ENCODE measurements at places on chromosomes 4 and X.

GRCh38 chr4:106323119-106323518 is 6.8 kb downstream of the AIMP1 start:
- no peak for DNase-seq

DNA sequence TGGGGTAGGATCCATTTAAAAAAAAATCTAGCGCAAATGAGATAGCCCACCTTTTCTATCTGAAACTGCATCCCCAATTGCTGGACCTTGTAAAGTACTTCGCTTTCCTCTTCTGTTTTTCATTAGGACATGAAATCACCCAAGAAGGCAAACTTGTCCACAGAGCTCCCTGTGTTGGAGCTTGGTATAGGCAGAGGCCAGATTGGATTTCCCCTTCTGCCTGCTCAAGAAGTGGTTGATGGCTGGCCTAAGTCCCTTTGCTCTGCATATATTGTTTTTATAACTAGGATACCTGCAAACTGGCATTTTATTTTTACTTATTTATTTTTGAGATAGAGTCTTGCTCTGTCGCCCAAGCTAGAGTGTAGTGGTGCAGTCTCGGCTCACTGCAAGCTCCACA is 28.4 kb downstream of the RNF4 start:
- no peak for DNase-seq

DNA sequence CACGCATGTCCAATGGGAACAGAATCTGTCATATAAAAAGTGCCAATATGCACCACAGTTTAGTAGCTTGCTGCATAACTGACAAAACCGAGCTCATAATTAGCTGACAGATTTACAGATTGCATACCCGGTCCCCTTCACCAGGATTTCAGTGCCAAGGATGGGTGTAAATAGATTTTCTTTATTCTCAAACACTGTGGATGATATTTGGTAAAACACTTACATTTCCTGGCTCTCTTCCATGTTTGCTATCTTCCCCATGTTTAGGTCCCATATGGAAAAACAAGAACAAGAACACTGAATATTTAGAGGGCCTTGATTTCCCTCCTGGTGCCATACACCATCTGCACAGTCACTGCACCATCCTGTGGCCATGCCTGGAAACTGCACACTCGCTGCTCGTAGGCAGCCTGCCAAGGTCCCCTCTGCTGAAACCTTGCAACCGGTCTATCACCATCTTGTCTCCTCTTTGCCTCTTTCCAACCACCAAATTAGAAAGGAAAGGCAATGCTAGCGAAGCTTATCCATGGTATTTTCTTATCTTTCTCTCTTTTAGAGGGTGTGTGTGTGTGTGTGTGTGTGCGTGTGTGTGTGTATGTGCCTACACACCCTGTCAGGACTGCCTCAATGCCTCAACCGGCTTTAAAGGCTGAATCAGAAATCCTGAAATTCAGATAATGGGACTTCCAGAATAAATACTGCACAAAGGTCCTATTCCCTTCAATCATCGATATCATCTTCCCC is 124.2 kb upstream of the MBNL3 start:
- DNase-seq, result peak; percentile 34

GRCh38 chr4:164440199-164440598 is 313.7 kb upstream of the SMIM31 start:
- peak; percentile 69 for DNase-seq

- no peak for DNase-seq
Observed at GRCh38 chrX:155900765-155901164, 19.6 kb downstream of the VAMP7 start.

- DNase-seq, result peak; percentile 91
Observed at GRCh38 chr4:21769404-21770147, 179.0 kb downstream of the KCNIP4 start.

- no peak for DNase-seq
Observed at GRCh38 chr4:2806390-2807355, 13.8 kb downstream of the SH3BP2 start.

DNA sequence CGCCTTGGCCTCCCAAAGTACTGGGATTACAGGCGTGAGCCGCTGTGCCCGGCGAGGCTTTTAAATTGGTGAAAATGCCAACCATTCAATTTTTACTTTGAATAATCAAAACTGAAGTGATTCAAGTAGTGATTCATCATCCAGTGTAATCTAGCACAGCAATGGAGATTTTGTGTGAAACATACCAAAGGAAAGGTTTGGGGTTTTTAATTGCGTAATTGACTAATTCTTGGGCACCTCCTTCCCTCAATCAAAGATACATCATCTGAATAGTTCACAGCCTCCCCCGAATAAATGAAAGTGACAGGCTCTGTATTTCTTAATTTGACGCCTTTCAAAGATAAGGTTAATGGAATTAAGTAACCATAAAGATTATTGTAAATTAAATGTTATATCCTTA is 69.0 kb downstream of the DMD start:
- peak; percentile 10 for DNase-seq

DNA sequence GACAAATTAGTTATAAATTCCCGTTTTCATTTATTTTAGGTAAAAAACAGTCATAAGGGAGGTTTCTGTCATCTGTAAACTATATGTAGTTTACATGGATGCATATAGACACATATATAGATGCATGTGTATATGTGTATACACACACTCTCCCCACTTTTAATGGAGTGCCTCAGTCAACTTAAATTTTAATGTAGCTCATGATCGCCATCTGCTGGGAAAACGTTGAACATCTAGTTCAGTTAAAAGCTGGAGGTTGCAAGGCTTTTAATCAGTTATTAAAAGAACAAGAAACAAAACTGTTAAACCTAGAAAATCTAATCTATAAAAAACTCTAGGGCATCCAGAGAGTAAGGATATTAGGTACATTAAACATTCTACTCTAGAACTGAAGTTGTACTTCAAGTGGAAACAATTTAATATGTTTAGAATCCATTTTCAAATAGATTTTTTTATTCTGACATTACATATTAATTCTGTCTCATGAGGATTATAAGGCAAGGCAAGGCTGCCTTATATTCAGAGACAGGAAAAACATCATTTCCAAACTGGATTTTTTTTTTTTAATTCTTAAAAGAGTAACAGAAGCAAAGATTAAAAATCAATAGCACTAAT is 122.6 kb downstream of the SHISA3 start:
- peak; percentile 31 for DNase-seq

- DNase-seq, result no peak
Observed at GRCh38 chrX:20352504-20352903, 85.8 kb upstream of the RPS6KA3 start.

DNA sequence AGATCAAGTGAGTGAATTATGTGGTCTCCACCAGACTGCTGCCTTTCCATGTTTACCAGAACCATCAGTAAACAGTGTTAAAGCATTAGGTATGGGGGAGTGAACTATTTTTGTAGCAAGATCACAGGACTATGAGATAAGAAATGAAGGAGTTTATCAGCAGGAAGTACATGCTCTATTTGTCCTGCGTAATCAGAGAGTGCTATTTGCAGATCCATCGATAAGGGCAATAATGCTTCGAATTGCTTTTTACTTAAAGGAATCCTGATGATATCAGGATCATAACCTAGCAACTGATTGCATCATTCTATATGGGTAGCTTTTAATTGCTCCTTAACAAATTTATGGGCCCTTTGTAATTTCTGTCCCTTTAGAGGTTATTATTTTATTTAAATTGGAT is 57.1 kb downstream of the RBM46 start:
- no peak for DNase-seq

DNA sequence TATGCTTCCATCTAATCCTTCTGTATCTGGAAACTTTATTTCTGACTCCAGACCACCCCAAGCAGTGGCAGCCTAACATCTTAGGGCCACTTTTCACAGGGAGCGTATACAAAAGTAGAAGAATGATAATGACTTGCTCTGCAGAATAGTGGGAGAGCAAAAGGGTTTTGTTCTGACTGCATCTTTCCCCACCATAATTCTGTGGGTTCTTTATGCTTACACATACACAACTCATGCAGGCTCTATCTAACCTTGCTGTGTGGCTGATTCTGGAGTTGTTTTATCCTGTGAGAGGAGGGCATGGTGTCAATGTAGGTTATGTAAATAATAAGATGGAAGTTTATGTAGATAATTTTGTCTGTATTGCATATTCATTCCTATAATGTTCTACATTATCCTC is 42.4 kb upstream of the NDNF start:
- no peak for DNase-seq

- no peak for DNase-seq
Observed at GRCh38 chr4:105057370-105058105, 89.1 kb upstream of the TET2 start.

DNA sequence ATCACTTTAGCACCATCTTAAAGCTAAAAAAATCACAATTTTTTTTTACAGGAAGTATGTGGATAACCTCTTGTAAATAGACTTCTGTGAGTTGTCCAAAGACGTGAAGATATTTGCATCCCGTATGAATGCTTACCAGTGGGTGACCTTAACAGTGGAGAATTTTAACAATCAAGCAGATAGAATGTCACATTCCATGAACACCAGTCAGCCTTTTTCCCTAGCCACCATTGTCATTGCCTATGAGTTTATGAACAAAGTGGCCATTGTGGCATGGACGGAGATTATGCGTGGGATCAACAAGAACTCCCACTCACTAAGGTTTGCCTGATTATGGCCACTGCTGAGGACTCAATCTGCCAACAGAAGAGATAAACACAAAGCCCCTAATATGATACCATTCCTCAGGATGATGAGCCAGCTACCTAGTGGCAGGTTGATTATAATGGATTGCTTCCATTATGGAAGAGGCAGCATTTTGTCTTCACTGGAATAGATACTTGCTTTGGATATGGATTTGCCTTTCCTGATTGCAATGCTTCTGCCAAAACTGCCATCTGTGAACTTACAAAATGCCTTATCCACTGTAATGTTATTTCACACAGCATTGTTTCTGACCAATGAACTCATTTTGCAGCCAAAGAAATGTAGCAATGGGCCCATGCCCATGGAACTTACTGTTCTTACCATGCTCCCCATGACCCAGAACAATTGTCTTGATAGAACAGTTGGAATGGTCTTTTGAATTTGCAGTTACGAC is 830.9 kb upstream of the NDST4 start:
- DNase-seq, result no peak

DNA sequence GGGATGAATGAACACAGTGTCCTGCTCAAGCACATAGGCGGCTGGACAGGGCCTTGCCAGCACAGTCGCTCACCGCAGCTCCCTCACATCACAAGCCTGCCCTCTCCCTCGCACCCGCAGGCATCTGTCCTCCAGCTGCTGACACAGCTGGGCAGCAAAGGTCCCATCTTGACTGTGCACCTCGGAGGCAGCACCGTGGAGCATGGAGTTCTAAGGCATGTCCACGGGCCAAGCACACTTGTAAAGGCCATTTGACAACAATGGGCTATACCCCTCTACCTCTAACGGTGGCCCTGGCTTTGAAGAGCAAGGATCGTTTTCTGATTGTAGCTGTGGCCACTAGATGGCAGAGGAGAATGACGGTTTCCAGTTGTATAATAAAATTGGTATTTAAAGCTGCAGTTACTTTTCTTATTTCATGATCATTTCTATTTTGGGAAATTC is 53.8 kb downstream of the APLN start:
- DNase-seq, result peak; percentile 35

DNA sequence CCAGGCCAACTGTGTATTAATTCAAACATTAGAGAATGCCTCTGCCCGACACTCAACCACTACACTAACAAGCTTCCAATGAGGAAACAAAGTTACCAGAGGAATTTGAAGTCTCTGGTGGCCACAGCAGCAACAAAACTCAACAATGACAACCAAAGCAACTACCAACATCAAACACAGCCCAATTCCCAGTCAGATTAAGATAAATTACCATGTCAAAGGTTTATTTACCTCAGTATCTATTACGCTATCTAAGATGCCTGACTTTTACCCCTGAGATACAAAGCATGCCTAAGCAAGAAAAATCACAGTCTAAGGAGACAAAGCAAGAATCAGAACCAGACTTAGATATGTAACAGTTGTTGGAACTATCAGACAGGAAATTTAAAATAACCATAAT is 230.1 kb upstream of the FTHL17 start:
- no peak for DNase-seq

DNA sequence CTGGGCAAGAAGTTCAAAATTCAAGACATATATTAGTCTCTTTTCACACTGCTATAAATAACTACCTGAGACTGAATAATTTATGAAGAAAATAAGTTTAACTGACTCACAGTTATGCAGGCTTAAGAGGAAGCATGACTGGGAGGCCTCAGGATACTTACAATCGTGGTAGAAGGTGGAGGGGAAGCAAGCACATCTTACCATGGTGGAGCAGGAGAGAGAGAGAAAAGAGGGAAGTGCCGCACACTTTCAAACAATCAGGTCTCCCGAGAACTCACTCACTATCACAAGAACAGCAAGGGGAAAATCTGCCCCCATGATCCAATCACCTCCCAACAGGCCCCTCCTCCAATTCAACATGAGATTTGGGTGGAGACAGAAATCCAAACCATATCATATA is 273.3 kb upstream of the RASGEF1B start:
- DNase-seq, result no peak

- DNase-seq, result no peak
Observed at GRCh38 chr4:87068583-87069021, 133.8 kb downstream of the AFF1 start.

DNA sequence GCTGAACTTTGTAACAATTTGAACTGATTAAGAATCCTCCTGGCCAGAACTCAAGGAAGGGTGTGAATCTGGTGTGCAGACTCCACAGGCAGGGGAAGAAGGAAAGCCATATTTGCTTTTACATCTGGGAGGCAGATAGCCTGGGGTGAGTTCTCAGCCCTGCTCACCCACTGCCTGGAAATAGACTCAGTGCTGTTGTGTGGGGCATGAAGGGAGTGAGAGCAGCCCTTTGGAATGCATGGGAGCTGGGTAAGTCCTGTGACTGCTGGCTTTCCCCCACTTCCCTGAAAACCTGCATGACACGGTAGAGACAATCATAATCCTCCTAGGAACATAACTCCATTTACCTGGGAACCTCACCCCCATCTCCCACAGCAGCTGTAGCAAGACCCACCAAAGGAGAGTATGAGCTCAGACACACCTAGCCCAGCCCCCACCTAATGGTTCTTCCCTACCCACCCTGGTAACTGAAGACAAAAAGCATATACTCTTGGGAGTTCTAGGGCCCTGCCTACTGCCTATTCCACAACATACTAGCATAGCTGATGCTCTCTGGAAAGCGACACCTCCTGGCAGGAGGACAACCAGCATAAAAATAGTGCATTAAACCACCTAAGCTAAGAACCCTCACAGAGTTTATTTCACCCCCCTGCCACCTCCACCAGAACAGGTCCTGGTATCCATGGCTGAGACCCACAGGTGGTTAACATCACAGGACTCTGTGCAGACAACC is 59.3 kb upstream of the UBQLN2 start:
- no peak for DNase-seq

- DNase-seq, result no peak
Observed at GRCh38 chrX:101450085-101450484, 35.2 kb upstream of the ARMCX4 start.
